ENCODE measurements at places on chromosomes 11 and 22. TPM values are rescaled to one million over a fixed set of nuclear protein-coding genes. Genes with fewer than 3 reads are reported as not detected.

GRCh38 chr11:17707830-17708229 is 11.5 kb upstream of the MYOD1 start:
- no peak for DNase-seq

DNA sequence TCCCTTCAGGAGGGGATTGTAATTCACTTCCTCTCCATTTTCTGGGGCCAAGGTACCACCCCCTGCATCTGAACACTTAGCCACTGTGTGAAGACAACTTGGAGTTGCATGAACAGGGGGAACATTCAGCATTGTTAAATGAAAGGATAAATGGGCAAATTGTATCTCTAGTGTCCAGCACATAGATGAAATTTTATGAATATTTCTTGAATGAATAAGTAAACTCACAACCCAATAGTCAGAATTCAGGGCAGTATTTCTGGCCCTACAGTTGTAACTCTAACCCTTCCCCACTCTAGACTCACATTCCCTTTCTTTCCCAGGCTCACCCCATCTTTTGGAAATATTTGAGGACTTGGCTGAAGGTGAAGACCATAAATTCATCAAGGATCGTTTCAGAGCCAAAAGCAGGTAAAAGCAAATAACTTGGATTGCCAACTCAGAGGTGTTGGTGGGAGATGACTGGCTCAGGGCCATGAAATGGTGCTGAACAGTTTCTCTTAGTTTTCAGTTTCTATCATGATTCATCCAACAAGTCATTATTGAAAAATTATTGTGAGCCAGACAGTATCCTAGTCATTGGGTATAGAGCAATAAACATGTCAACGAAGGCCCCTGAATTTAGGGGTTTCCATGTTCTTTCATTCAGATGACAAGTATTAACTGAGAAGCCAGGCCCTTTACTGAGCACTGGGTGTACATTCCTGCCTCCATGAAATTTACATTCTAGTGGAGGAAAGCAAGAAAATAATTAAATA is 33.3 kb upstream of the ZC3H12C start:
- DNase-seq = no peak

- DNase-seq = no peak
These were observed 87.9 kb downstream of the INSC start for GRCh38 chr11:15202626-15203025.

DNA sequence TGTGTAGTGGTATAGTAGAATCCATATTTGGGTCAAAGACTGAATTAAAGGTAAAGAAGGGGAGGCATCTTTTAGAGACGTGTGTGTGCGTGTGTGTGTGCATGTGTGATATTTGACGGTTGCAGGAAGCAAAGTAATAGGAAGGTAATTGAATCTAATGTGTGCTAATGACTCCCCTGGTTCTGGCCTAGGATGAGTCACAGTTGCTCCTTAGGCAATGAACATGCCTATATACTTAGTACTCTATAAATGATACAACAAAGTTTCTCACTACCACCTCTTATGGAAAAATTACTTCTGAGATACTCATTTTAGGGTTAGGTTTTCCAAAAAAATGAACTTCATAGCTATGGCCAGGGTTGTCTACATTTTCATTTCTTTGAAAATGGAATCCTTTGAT is 409.6 kb downstream of the GUCY1A2 start:
- no peak for DNase-seq

DNA sequence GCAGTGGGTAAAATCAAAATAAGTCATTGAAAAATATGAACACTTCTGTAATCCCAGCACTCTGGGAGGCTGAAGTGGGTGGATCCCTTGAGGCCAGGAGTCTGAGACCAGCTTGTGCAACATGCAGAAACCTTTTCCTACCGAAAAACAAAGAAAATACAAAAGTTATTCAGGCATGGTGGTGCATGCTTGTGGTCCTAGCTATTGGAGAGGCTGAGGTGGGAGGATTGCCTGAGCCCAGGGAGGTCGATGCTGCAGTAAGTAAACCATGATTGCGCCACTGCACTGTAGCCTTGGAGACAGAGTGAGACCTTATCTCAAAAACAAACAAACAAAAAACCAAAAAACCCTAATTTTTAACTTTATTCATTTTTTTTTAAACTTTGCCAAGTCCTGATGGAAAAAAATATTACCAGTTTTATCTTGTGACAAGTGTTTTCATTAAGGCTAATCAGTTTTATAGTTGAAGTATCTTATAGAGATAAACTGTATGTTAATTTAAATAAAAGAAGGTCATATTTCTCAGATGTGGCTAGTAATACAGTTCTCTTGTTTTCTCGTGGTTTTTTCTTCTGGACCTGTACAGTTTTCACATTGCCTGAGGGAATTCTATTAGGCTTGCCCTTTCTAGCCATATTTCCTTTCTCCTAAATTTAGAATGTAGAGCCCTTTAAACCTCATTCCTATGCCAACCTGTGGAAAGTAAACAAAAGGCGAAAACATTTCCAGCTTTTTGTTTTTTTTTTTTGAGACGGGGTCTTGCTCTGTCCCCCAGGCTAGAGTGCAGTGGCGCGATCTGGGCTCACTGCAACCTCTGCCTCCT is 9.4 kb downstream of the HIPK3 start:
- DNase-seq = no peak

- DNase-seq = no peak
These were observed 202.1 kb upstream of the FAT3 start for GRCh38 chr11:92022499-92022898.

DNA sequence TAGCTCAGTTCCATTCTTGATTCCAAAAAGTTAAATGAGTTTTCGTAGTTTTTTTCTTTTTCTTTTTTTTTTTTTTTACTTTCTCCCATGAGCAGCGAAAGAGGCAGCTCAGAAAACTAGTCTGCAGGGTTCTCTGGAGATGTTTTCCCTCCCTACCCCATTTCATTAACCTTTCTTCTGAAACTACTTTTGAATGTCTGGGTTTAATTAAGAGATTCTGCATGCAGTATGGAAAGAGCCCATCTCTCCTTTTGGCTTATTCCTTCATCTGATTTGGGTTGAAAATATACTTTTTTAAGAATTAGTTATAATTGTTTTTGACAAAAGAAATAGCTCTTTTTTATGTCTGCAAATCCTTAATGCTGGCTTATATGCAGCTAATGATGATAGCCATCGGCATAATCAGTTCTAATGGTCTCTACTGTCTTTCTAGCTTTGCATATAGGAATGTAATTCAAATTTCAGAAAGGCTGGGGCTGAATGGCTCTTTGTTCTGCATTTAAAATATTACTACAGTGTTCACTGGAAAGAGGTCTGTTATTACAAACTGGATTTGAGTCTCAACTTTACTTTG is 265.3 kb downstream of the FAT3 start:
- DNase-seq = no peak

DNA sequence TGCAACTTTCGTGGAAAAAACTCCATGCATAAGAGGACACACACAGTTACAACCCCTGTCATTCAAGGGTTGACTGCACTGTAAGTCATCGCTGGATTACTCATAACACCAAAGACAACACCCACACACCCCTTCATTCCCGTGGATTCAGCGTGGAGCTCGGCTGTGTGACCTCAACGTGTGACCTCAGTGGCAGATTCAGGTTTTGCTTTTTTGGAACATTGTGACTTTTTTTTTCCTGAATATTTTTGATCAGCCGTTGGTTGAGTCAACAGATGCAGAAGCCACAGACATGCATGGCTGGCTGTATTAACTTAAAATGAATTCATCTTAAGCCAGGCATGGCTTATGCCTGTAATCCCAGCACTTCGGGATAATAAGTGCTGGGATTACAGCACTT is 19.7 kb upstream of the MUC5AC start:
- no peak for DNase-seq

DNA sequence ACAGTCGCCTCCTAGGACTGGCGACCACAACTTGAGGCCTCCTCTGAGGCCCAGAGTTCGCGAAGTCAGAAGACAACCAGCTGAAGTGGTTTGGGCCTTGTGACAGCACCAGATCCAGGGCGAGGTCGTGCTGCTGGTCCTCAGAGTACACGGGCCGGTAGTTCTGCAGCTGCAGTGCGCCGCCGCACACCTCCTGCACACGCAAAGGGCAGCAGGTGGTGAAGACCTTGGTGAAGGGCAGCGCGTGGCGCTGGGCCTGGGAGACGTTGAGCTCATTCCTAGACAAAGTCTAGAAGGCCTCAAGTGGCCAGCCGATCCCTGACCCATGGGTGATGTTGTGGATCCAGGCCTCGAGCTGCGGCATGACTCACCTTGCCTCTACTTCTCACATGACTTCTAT is 18.2 kb downstream of the CD3E start:
- no peak for DNase-seq

GRCh38 chr11:127919206-127920000 is 668.0 kb downstream of the ETS1 start:
- no peak for DNase-seq

GRCh38 chr11:1863352-1864216 is 10.7 kb downstream of the LSP1 start:
- DNase-seq = no peak

Gene SMTNL1
- total RNA-seq = not detected

Gene MRPL17
- 60.6 TPM for total RNA-seq

Gene GPR83
- total RNA-seq = not detected

Gene OOSP4A
- total RNA-seq = not detected

Gene DBX1
- not detected for total RNA-seq

Gene SELENOH
- total RNA-seq = 204 TPM

Gene RANGAP1
- 123 TPM for total RNA-seq

Measured in activated CD8-positive, alpha-beta T cell treated with anti-CD3 and anti-CD28 coated beads, Interleukin-2, amount 10 ng/mL, durations not matched to agents 7 days and 5 days (primary cell).